ENCODE measurements at places on chromosomes 13 and 19.

DNA sequence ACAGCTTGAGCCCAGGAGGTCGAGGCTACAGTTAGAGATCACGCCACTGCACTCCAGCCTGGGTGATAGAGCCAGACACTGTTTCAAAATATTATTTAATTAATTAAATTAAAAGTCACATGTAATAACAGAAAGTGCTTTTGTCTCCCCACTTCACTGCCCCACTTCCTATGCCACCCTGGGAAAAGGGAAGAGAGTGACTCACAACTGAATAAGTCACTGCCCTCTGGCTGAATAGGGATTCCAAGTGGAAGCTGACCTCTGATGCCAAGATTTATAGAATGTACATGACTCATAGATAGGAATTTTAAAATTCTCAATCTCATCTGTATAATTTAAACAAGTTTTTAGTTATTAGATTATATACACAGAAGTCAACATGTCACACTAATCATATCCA lies 22.2 kb upstream of the ERVV-1 start:
- no peak for DNase-seq

- no peak for DNase-seq
Measured at GRCh38 chr19:5978606-5979552, 939 bp upstream of the RANBP3 start.

DNA sequence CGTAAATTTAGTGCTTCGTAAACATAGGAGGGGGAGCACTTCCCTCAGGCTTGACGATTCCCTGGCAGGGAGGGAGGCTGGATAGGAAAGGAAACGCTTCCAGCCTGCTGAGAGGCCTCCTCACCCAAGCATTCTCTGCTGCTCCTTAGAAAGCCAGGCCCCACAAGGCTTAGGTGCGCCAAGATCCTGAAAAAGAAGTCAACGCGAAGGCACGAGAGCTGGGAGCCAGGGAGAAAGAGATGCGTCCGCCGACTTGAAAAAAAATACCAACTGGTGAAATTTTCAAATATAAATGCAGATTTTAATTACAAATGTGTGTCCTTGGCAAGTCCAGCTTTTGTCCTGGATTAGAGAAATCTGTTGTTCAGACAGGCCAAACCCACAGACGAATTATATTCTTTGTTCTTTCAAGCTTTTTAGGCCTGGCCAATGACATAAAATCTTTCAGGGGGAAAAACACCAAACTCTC lies 64.0 kb downstream of the ALOX5AP start:
- DNase-seq = no peak

DNA sequence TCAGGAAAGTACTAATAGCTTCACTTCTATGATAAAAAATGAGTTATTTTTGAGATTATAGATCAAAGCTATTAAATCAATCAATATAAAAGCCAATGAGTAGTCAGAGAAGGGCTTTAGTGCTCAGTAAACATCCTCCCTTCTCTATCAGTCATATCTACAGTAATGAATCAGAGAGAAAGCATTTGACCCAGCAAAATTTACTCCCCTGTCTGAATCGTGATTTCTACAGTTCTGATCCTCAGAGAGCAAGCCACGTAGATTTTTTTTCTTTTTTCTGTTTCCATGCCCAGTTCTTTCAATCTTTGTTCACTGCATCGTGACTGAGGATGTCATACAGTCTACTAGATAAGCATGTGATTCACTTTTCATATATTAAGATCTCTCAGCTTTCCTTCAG lies 16.2 kb upstream of the MBNL2 start:
- DNase-seq = no peak

- DNase-seq = no peak
Measured at GRCh38 chr13:106796280-106797047, 228.5 kb upstream of the ARGLU1 start.

GRCh38 chr19:29193155-29193554 lies 19.8 kb downstream of the UQCRFS1 start:
- DNase-seq = no peak

- DNase-seq = no peak
Measured at GRCh38 chr13:28392428-28392827, 102.5 kb downstream of the FLT1 start.
